MCF 10A (cell line): ENCODE measurements at places on chromosomes 11 and 22. TPM values are rescaled to one million over a fixed set of nuclear protein-coding genes. Genes with fewer than 3 reads are reported as not detected.

GRCh38 chr11:87181143-87181542 lies 143.4 kb downstream of the TMEM135 start:
- H3K4me3 ChIP-seq: no peak overlapping the region
- DNase-seq: no peak
- H3K4me1 ChIP-seq: peaks cover 8% of the 10 kb centered on the region
- H3K27ac ChIP-seq: no peak overlapping the region
- no peaks in the 10 kb centered on the region for H3K36me3 ChIP-seq

- H3K27me3 ChIP-seq: no peaks in the 10 kb centered on the region
- no peak overlapping the region for H3K4me3 ChIP-seq
- no peaks in the 10 kb centered on the region for H3K4me1 ChIP-seq
Observed at GRCh38 chr11:131600628-131601027, 230.2 kb downstream of the NTM start.

DNA sequence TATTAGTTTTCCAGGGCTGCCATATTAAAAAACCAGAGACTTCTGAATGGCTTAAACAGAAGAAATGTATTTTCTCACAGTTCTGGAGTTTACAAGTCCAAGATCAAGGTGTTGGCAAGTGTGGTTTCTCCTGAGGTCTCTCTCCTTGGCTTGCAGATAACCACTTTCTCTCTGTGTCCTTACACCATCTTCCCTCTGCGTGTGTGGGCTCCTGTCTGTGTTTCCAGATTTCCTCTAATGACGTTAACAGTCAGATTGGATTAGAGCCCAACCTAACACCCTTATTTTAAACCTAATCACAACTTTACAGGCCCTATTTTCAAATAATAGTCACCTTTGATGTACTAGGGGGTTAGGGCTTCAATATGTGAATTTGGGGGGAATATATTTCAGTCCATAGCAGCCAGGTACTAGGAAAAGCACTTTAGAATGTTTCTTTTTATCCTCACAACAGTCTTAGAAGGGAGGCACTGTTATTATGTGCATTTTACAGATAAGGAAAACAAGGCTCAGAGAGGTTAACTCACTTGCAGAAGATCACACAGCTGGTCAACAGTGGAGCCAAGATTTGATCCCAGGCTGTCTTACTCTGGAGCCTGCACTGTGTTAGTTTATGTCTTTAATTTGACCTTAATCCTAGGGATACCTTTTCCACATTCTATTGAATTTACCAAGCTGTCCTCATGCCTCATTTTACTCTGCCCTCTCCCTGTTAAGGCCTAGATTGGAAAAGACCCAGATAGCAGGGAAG lies 116.4 kb upstream of the CRYBB3 start:
- no peak overlapping the region for H3K4me3 ChIP-seq
- no peak overlapping the region for H3K27ac ChIP-seq
- H3K27me3 ChIP-seq: no peaks in the 10 kb centered on the region
- no peaks in the 10 kb centered on the region for H3K4me1 ChIP-seq
- H3K36me3 ChIP-seq: peaks cover 28% of the 10 kb centered on the region

DNA sequence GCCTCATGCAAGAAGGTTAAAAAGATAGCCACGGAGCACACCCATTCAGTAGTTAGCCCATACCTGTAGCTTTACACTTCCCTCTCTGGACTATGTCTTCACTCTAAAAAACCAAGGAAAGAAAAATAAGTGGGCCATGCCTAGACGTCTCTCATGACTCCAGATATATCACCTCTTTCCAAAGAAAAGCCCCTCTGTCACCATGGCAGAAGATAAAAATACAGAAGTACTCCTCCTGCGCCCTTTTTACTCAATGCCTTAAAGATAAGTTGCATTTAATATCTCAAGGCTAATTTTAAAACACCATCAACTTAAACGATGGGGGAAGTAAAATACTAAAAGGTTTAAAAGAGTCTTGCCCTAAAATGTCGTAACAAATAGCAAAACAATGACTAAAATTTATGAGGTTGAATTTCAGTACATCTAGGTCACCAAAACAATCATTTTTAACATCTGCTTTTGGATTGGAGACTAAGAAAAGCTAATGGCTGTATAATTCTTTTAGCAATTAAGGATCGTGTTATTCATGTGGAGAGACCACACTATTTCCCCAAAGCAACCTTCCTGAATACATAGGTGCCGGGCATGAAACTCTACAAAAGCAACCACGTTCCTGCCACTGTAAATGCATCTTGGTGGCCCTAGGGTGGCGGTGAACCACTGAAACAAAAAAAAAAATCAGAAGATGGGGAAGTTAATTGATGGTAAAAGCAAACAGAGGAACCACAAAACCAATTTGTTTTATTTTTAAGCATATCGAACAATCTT lies 46.0 kb downstream of the CELF1 start:
- DNase-seq: no peak
- peak overlapping the region; percentile 64 for H3K27ac ChIP-seq
- peaks cover 16% of the 10 kb centered on the region for H3K36me3 ChIP-seq
- H3K4me3 ChIP-seq: no peak overlapping the region
- H3K27me3 ChIP-seq: no peaks in the 10 kb centered on the region
- H3K4me1 ChIP-seq: peaks cover 48% of the 10 kb centered on the region

DNA sequence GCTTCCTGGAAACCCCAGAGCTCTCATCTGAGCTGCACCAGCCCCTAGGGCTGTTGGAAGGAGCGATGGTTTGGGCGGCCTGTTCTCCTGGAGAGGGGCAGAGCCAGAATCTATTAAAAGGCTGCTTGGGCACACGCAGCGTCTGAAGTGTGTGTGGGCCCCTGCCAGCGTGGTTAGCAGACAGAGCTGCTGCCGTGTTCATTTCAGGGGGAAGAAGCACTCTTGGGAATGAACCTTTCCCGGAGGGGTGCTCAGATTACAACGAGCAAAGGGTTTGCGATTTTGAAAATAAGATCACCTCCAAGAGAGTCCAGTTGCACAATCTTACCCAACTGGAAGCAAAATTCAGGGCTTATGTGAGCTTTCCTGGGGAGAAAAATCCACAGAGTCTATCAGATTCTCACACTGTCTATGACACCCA lies 12.9 kb downstream of the ANO1 start:
- no peak for DNase-seq
- no peaks in the 10 kb centered on the region for H3K36me3 ChIP-seq
- H3K27me3 ChIP-seq: peaks cover 19% of the 10 kb centered on the region
- no peak overlapping the region for H3K27ac ChIP-seq

- peaks cover 1% of the 10 kb centered on the region for H3K4me1 ChIP-seq
- H3K27ac ChIP-seq: no peak overlapping the region
- H3K36me3 ChIP-seq: no peaks in the 10 kb centered on the region
Observed at GRCh38 chr22:27625769-27626674, 175.5 kb downstream of the MN1 start.

The SERHL2 gene
- total RNA-seq: 0.75 TPM in 1 of 2 replicates, not detected in the other

The PARVA gene
- 26.5 and 36.7 TPM in 2 replicates for total RNA-seq

The VSIG10L2 gene
- not detected in 2 replicates for total RNA-seq

The PRG2 gene
- total RNA-seq: 0.25 TPM in 1 of 2 replicates, not detected in the other

The OR6T1 gene
- total RNA-seq: not detected in 2 replicates

The MS4A4A gene
- total RNA-seq: not detected in 2 replicates

The RAG2 gene
- total RNA-seq: not detected in 2 replicates

The OR52A1 gene
- total RNA-seq: not detected in 2 replicates

The TNNI2 gene
- 43.3 and 77.7 TPM in 2 replicates for total RNA-seq

The ROBO4 gene
- 10.6 and 14.2 TPM in 2 replicates for total RNA-seq

The FGF19 gene
- not detected in 2 replicates for total RNA-seq
